ENCODE measurements at places on chromosomes 2 and 18.

- DNase-seq, result peak; percentile 34
Observed at GRCh38 chr2:217922101-217923006, 80.4 kb downstream of the TNS1 start.

GRCh38 chr2:42775186-42775585 lies 11.3 kb upstream of the OXER1 start:
- no peak for DNase-seq

GRCh38 chr2:174121175-174121574 lies 127.2 kb downstream of the OLA1 start:
- no peak for DNase-seq

GRCh38 chr2:129930451-129930850 lies 49.0 kb upstream of the RAB6C start:
- DNase-seq, result no peak

DNA sequence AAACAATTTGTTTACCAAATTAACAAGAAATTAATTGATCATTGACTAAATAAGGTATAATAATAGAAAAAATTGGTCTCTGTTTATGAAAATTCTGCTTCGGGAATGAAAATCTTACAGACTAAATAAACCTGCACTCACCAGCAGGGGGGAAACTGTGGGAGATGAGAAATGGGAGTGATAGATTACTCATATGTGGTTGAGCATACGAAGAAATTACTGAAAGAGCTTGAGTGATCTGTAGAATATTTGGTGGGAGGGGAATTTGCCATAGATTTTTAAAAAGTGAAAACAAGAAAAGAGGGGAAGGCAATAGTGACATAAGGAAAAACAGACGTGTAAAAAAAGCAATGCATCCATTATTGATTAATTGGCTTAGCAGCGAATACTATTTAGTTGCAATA lies 2.2 kb downstream of the HMSD start:
- no peak for DNase-seq

GRCh38 chr2:172896661-172897081 lies 161.0 kb downstream of the RAPGEF4 start:
- DNase-seq, result no peak

DNA sequence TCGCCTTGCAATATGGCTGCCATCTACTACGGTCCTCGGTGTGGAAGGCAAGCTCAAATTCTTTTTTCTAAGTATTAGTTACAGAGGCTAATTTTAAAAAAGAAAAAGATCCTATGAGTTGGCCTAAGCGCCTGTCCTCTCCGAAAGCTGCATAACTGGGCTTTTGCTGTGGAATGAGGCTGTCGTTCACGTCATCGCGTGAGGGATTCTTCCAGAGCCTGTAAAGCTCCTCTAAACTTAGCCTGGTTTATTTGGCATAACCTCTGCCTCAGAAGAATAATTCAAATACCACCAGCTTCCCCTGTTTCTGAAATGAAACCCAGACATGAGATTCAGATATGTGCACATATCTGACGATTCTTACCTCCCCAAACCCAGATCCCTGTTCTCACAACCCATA lies 187.4 kb downstream of the DNER start:
- no peak for DNase-seq

- DNase-seq, result no peak
Observed at GRCh38 chr2:72895154-72895553, 7.9 kb downstream of the SPR start.

DNA sequence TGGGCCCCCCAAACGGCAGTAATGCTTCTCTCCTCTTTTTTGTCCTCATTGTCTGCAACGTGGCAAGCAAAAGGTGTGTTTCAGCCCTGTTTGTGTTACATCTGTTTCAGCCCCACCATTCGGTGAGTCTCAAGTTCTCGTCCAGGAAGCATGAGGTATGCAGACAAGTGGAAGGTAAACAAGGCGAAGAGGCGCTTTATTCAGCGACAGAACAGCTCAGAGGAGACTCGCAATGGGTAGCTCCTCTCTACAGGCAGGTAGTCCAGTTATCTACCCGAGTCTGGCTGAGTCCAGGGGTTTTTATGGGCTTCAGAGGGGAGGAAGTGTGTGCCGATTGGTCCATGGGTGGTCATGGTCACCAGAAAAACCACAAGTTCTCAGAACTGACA lies 733.4 kb upstream of the CDH7 start:
- DNase-seq, result no peak

GRCh38 chr2:117774716-117775115 lies 39.8 kb upstream of the DDX18 start:
- no peak for DNase-seq

DNA sequence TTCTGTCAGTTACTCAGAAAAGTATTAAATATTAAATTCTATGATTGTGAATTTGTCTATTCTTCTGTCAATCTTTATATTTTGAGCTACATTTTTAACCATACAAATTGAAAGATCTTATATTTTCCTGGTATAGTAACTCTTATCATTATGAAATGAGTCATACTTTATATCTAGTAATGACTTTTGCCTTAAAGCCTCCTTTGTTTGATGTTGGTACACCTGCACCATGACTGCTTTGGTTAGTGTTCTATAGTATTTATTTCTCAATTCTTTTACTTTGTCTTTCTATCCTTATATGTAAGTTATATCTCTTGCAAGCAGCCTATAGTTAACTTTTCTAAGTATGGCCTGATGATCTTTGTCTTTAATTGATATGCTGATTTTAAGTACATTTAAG lies 13.0 kb downstream of the ZNF236 start:
- no peak for DNase-seq

GRCh38 chr18:830315-830901 lies 18.4 kb upstream of the YES1 start:
- DNase-seq, result peak; percentile 94

DNA sequence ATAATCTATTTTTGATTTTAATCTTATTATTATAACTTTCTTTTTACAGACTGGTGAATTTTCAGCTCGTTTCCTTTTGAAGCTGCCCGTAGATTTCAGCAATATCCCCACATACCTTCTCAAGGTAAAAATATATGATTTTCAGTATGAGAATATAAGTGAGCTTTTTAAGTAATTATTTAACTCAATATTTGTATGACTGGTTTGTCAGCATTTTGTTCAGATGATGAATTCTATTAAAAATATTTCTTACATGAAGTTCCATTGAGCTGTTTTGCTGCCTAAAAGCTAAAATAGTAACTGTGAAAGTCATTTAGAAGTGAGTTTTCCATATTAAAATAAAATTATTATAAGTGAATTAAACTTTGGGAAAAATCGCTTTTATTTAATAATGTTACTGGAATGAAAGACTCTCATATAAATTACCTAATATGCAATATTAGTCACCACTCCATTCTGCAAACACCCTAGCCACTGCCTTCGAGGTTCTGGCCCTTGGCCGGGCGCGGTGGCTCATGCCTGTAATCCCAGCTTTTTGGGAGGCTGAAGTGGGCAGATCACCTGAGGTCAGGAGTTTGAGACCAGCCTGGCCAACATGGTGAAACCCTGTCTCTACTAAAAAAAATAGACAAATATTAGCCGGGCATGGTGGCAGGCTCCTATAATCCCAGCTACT lies 155.3 kb downstream of the BABAM2 start:
- no peak for DNase-seq
